GM13977 (cell line): ENCODE measurements at places on chromosomes 12 and 14.

DNA sequence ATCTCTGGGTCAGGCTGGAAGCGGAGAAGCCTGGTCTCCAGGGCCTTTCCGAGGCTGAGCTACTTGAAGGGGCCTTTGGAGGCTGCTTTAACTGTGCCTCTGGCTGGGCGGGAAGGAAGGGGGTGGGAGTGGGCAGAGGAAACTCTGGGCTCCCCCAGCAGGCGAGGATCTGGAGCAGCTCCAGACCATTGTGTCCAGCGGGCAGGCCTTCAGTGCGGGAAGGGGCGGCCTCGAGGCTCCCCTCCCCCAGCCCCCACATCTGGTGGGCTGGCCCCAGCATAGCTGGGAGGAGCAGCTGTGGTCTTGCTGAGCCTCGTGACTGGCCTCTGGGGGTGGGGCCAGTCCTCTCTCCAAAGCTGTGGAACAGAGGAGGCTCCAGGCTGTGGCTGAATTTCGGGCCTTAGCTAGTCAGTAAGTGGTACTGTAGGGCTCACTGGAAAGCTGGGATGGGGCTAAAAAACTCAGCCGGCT lies 3.4 kb downstream of the TAMALIN start:
- DNase-seq = no peak

DNA sequence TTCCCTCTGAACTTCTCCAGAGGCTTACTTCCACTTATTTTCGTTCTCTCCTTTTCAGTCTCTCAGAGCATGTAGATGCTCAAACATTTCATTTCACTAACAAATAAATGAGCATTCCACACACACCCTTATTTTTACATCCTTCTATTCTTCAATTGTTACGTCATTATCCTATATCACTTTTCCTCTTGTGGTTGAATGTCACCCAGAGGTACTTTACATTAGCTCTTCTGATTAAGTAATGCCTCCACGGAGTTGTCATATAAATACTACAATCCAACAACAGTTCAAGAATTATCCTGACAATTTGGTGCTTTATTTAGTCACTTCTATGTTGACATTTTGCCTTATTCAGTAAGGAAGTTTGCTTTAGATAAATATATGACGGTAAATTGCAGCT lies 18.4 kb downstream of the FAR2 start:
- DNase-seq = no peak

- no peak for DNase-seq
These were observed 512.1 kb downstream of the DIO2 start for GRCh38 chr14:79699206-79699605.

DNA sequence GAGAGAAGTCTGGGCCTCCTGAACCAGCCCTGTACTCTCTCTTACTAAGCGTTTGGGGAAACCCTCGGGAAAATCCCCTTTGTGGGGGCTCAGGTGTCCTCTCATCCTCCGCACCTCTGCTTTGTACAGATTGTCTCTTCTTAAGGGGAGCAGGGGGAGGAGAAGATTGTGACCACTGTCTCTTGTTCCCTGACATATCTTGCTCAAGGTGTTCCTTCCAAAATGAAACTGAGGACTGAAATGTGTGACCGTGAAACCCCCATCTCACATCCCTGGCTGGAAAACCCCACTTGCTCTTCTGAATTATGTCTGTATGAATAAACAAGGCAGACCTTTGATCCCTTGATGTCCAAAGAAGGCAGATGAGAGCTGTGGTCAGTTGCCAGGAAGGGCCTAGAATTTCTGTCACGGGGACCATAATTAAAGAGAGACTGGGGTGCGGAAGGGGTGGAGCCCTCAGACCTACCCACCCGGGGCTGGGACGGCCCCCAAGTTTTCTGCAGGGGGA lies 369.8 kb downstream of the AACS start:
- DNase-seq = peak; percentile 72

DNA sequence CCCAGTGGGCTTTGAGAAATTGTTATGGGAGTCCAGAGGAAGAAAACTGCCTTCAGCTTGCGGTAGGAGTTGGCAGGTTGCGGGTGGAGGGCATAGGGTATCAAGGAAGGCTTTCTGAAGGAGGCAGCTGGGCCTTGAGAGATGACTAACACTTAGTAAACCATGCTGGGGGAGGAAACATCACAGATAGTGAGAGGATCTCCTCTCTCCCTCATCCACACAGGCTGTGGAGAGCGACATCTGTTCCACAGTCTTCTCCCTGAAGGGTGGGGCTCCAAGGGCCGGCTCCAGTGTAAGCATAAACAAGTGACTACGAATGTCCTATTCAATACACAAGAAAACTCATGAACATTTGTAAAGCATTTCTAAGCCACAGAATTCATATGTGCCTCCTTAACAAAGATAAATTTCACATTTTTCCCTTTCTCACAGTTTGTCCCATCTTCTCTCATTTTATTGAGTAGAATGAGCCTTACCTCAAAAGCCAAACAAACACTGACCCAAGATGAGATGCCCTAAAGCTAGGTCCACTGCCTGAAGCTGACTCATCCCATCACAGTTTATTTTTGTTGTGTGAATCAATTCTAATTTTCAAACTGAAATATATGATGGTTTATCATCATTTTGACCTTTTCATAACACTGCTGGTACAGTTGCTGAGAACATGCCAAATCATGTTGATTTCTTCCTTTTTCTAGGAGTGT lies 227.9 kb downstream of the SLC25A21 start:
- DNase-seq = no peak

- no peak for DNase-seq
These were observed 16.2 kb downstream of the ESRRB start for GRCh38 chr14:76391981-76392690.

- DNase-seq = no peak
These were observed 44.4 kb upstream of the CERS5 start for GRCh38 chr12:50211392-50212070.

- no peak for DNase-seq
These were observed 53.8 kb upstream of the GSC start for GRCh38 chr14:94823556-94824341.

DNA sequence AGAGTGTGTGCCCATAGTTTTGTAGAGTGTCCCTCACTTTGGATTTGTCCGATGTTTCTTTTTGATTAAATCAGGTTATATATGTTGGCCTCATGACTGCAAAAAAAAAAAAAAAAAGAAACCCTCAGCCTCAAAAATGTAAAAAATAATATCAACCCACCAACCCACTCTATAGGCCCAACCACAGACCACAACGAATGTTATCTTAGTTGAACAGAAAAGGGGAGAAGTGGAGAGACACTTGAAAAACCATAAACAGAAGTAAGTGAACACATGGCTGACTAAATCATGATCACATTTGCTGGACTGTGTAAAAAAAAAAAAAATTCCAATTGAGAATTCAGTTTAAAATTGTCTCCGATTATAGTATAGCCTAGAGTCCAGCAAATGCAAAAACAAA lies 45.5 kb upstream of the ST8SIA1 start:
- DNase-seq = no peak

- DNase-seq = peak; percentile 70
These were observed 67.2 kb upstream of the HMGA2 start for GRCh38 chr12:65756956-65757511.

GRCh38 chr14:62470935-62471334 lies 574.3 kb downstream of the KCNH5 start:
- no peak for DNase-seq

- no peak for DNase-seq
These were observed 14.8 kb upstream of the CALM1 start for GRCh38 chr14:90381999-90382451.

DNA sequence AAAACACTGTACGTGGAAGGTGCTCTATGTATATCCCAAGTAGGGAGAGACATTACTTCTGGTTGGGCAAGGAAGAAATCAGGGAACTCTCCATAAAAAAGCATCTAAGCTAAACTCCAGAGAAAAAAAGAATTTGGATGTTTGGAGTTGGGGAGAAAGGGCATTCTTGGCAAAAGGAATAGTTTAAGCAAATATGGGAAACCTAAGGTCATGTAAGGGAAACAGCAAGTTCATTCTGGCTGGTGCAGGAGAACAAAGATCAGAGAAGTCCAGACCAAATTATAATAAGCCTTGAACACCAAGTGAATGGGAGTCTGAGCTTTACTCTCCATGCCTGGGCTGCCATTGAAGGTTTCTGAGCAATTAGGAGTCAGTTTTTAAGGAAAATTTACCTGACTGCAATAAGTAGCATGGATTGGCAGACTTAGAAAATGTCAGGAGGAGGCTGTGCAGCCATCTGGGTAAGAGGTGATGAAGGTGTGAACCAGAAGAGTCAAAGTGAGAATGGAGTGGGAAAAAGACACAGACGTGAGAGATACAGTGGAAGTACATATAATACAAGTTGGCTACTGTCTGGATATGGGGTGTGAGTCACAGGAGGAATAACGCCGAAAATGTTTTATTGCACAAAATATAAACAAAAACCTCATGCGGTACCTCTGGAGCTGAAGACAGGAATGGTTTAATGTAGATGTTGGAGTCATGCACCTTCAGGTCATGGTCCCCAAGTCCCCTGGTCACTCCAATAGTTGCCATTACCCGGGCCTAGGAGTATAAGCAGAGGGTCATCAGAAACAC lies 222.6 kb downstream of the MON2 start:
- DNase-seq = no peak

DNA sequence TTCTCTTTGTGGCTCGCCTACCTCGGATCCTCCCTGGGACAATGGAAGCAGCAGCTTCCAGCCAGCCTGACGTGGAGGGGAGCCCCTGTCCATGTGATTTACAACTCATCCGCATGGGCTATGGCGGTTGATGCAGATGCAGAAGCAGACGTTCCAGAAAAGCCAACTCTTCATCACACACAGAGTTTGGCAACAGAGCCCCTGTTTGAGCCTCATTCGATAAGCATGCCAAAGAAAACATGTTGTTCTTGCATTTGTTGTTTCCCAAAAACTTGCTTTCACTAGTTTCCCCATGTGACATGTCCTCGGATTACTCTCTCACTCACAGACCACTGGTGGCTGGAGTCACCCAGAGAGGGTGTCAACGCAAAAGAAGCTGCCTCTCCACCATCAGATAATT lies 16.4 kb upstream of the TC2N start:
- no peak for DNase-seq

GRCh38 chr12:120225200-120225558 lies 24.3 kb upstream of the RPLP0 start:
- no peak for DNase-seq

GRCh38 chr12:97169889-97170567 lies 263.0 kb downstream of the NEDD1 start:
- no peak for DNase-seq
